Tibial artery (tissue), 4 donors: ENCODE measurements at places on chromosomes 3 and 15.

DNA sequence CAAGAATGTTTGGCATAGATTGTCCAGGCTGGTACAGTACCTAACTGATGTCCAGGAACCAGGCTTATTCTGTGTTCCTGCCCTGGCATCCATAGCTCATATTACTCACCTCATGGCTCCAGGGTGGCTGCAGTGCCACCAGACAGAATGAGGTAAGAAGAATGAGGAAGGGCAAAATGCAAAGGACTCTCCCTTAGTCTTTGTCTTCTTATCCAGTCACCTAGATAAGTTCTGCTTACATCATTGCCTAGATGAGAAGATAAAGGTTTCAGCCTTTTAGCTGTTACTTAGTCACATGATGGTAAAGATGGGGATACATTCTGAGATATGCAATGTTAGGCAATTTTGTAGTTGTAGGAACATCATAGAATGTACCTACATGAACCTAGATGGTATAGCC lies 45.8 kb downstream of the CHP1 start:
- H3K4me1 ChIP-seq: no peaks in the 10 kb centered on the region
- no peak overlapping the region for H3K4me3 ChIP-seq
- DNase-seq: no peak
- H3K27ac ChIP-seq: no peak overlapping the region
- H3K27me3 ChIP-seq: no peaks in the 10 kb centered on the region
- H3K36me3 ChIP-seq: peaks cover 18% of the 10 kb centered on the region

DNA sequence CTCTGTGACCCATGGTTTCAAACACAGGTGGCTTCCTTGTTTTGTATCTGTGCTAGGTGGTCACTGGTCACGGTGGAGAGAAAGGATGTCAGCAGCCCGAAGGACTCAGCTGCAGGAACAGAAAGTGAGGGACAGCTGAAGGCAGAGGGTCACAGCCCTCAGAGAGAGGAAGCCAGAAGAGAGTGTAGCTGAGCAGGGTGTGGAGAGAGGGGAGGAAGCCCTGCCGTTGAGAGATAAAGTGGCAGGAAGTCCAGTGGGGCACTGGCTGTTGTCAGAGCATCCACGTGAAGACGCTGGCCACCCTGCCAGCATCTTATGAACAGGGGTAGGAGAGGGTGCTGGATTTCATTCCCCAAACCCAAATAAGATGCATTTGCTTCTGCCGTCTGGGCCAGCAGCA lies 36.9 kb downstream of the LIMD1 start:
- peaks cover 42% of the 10 kb centered on the region for H3K4me1 ChIP-seq
- no peaks in the 10 kb centered on the region for H3K27me3 ChIP-seq
- no peak overlapping the region for H3K27ac ChIP-seq
- no peak for DNase-seq
- H3K4me3 ChIP-seq: no peak overlapping the region

- no peaks in the 10 kb centered on the region for H3K4me1 ChIP-seq
- no peaks in the 10 kb centered on the region for H3K27me3 ChIP-seq
- no peak overlapping the region for H3K4me3 ChIP-seq
- DNase-seq: no peak
- H3K36me3 ChIP-seq: no peaks in the 10 kb centered on the region
These were observed 238.1 kb downstream of the CPNE4 start for GRCh38 chr3:131796558-131797198.

- no peak for DNase-seq
- H3K27ac ChIP-seq: no peak overlapping the region
- H3K36me3 ChIP-seq: peaks cover 7% of the 10 kb centered on the region
- no peaks in the 10 kb centered on the region for H3K4me1 ChIP-seq
These were observed 57.2 kb downstream of the DLG1 start for GRCh38 chr3:197241173-197241572.

GRCh38 chr15:85354461-85354860 lies 25.9 kb upstream of the AKAP13 start:
- no peaks in the 10 kb centered on the region for H3K36me3 ChIP-seq
- no peaks in the 10 kb centered on the region for H3K4me1 ChIP-seq
- no peak overlapping the region for H3K4me3 ChIP-seq

DNA sequence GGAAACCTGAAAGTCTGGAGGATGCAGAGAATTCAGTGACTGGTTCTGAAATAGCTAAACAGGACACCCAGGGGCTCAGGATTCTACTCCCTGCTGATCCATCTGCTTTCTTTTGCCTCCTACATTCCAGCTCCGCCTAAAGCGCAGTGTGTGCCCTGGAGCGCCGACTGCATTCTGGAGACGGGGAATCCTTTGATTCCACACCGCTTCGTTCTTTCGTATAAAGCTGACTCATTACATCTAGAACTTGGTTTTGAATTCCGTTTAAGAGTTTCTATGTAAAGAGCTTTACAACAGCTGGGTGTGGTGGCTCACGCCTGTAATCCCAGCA lies 61.8 kb downstream of the SENP2 start:
- no peak overlapping the region for H3K4me3 ChIP-seq
- H3K36me3 ChIP-seq: peaks cover 11% of the 10 kb centered on the region
- no peaks in the 10 kb centered on the region for H3K27me3 ChIP-seq
- no peak overlapping the region for H3K27ac ChIP-seq

DNA sequence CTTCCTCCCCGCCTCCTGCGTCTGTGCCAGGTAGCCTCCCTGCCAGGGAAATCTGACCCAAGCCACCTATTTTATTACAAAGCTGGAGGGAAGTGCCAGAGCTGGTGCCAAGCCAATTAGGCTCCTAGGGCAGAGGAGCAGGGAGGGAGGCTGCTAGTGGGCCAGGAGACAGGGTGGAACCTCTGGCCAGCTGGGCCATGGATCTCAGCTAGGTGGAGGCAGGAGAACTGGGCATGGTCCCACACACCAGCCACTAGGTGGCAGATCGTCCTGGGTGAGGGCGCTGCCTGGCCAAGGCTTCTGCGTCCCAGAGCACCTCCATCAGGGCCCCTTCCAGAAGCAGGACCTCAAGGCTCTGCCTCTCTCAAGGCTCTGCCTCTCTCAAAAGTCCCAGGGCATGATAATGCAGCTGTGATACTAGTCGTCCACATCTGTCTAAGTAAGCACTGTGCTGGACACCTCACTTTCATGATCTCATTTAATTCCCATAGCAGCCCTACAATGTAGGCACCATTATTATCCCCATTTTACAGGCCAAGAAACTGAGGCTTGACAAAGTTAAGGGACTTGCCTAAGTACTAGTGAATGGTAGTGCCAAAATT lies 4.5 kb upstream of the RFT1 start:
- DNase-seq: peak; percentile 66
- H3K4me3 ChIP-seq: no peak overlapping the region
- H3K27ac ChIP-seq: no peak overlapping the region
- peaks cover 16% of the 10 kb centered on the region for H3K4me1 ChIP-seq
- H3K36me3 ChIP-seq: no peaks in the 10 kb centered on the region

- peak overlapping the region; percentile 43 for H3K27ac ChIP-seq
- no peaks in the 10 kb centered on the region for H3K27me3 ChIP-seq
- no peak for DNase-seq
- H3K4me1 ChIP-seq: no peaks in the 10 kb centered on the region
- no peak overlapping the region for H3K4me3 ChIP-seq
These were observed 25.1 kb upstream of the UTS2B start for GRCh38 chr3:191355406-191355805.

DNA sequence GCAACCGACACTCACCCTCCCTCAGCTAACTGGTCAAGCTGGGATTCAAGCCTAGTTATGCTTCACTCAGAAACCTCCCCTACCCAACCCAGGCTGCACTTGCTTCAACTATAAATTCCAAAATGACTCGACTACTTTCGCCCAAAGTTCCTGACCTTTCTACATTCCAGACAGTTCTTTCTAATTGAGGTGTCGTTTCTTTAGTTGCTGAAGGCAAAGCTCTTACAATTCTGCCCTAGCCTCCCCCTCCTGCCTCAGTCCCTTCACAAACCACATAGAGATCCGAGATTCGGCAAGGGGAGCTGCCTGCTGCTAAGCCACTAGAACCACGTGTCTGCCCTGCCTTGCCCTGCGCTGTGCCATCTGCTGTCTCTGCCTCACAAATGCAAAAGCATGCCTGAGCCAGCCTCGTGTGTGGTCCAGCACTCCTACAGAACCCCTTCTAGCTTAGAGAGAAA lies 74.7 kb upstream of the SH3GL3 start:
- no peak overlapping the region for H3K4me3 ChIP-seq
- no peaks in the 10 kb centered on the region for H3K27me3 ChIP-seq
- H3K36me3 ChIP-seq: no peaks in the 10 kb centered on the region
- H3K27ac ChIP-seq: no peak overlapping the region
- H3K4me1 ChIP-seq: no peaks in the 10 kb centered on the region

- no peak overlapping the region for H3K27ac ChIP-seq
- no peaks in the 10 kb centered on the region for H3K36me3 ChIP-seq
- H3K4me3 ChIP-seq: no peak overlapping the region
- H3K27me3 ChIP-seq: no peaks in the 10 kb centered on the region
These were observed 6.5 kb downstream of the GCSAM start for GRCh38 chr3:112126511-112126911.

DNA sequence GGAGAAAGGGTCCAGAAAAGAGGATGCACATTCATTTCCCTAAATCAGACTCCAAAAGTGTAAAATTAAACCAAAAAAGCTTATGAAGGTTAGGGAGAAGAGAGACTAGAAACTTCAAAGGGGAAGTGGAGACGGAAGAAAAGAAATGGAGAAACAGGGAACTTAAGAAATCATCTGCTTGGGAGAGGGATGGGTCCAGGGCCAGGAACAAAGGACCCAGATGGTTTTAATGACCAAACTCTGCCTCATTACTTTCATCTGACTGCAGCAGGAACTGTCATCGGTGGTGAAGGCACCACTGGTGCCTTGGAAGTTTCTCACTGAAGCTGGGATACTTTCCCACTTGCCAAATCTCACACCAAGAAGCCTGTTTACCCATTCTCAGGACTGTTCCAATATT lies 70.5 kb upstream of the SLC4A7 start:
- no peak for DNase-seq
- peaks cover 8% of the 10 kb centered on the region for H3K4me1 ChIP-seq
- no peaks in the 10 kb centered on the region for H3K27me3 ChIP-seq
- no peak overlapping the region for H3K4me3 ChIP-seq
- H3K36me3 ChIP-seq: no peaks in the 10 kb centered on the region
- peak overlapping the region; percentile 48 for H3K27ac ChIP-seq

- H3K36me3 ChIP-seq: no peaks in the 10 kb centered on the region
- DNase-seq: no peak
- H3K27ac ChIP-seq: no peak overlapping the region
- H3K27me3 ChIP-seq: no peaks in the 10 kb centered on the region
- no peaks in the 10 kb centered on the region for H3K4me1 ChIP-seq
- no peak overlapping the region for H3K4me3 ChIP-seq
These were observed 350.7 kb downstream of the NSUN3 start for GRCh38 chr3:94413336-94414108.

DNA sequence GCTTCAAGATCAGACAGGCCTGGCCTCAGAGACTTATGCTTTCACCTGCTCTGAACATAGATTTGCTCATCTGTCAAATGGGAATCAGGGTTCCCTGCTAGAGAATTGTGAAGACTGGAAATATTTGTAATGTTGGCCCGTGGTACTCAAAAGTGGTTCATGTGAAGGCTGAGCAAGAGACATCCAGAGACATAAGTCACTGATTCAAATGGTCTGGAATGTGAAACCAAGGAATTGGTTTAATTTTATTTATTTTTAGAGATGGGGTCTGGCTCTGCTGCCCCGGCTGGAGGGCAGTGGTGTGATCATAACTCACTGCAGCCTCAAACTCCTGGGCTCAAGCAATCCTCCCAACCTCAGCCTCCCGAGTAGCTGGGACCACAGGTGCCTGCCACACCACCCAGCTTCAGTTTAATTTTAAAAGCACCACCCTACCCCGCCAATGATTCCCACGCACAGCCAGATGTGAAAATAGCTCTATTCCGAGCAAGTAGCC lies 60.1 kb downstream of the DAPK2 start:
- H3K4me1 ChIP-seq: peaks cover 23% of the 10 kb centered on the region
- H3K36me3 ChIP-seq: no peaks in the 10 kb centered on the region
- no peak for DNase-seq
- H3K4me3 ChIP-seq: no peak overlapping the region

- no peak overlapping the region for H3K4me3 ChIP-seq
- H3K27ac ChIP-seq: no peak overlapping the region
- no peak for DNase-seq
- no peaks in the 10 kb centered on the region for H3K36me3 ChIP-seq
- H3K27me3 ChIP-seq: no peaks in the 10 kb centered on the region
- no peaks in the 10 kb centered on the region for H3K4me1 ChIP-seq
These were observed 633.8 kb downstream of the IGSF11 start for GRCh38 chr3:118400886-118401285.

- H3K27me3 ChIP-seq: no peaks in the 10 kb centered on the region
- no peaks in the 10 kb centered on the region for H3K36me3 ChIP-seq
- no peak for DNase-seq
- no peak overlapping the region for H3K27ac ChIP-seq
- H3K4me3 ChIP-seq: no peak overlapping the region
These were observed 284.2 kb upstream of the ATP11B start for GRCh38 chr3:182508919-182509711.

DNA sequence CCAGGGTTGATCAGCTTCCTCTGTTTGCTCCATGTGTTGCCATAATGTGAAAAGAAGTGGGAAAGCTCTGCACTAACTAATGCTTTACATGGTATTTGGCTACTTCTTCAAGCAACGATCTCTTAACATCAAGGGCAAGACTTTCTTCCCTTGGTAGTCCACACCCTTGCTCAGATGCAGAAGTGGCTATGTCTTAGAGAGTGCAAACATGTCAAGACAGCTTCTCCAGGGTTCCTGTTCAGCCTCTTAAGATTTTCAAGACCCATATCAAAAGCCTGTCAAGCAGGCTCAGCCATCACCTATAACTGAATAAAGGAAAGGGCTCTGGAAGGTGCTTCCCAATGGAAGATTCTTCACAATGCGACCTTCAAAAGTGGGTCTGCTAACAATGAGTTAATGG lies 64.8 kb upstream of the CSTA start:
- H3K36me3 ChIP-seq: no peaks in the 10 kb centered on the region
- no peaks in the 10 kb centered on the region for H3K4me1 ChIP-seq
- H3K4me3 ChIP-seq: no peak overlapping the region
- H3K27me3 ChIP-seq: no peaks in the 10 kb centered on the region

- no peak overlapping the region for H3K4me3 ChIP-seq
- no peaks in the 10 kb centered on the region for H3K4me1 ChIP-seq
- H3K27ac ChIP-seq: no peak overlapping the region
- no peaks in the 10 kb centered on the region for H3K27me3 ChIP-seq
- no peak for DNase-seq
These were observed 843.9 kb downstream of the TUSC7 start for GRCh38 chr3:117553461-117553860.

DNA sequence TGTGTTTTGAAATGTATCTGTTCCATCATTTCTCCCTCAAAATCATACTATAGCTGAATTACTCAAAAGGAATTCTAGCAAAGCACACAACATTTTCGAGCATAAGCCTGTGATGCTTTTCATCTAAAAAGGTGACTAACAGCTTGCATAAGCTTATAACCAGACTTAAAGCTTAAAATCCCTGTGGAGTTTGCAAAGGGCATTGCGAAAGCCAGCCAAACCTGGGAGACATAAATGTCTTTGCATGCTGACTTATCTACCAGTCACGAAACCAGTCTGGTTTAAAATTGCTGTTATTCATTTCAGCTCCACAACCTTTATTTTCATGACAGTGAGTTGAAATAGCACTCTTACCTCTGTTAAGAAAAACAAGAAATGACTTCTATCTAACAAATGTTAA lies 35.6 kb upstream of the LIPC start:
- no peaks in the 10 kb centered on the region for H3K36me3 ChIP-seq
- DNase-seq: no peak
- H3K27me3 ChIP-seq: no peaks in the 10 kb centered on the region
- no peaks in the 10 kb centered on the region for H3K4me1 ChIP-seq
- H3K27ac ChIP-seq: no peak overlapping the region
